Fibroblast of skin of left quadriceps (primary cell): ENCODE measurements at places on chromosomes 5 and 9.

DNA sequence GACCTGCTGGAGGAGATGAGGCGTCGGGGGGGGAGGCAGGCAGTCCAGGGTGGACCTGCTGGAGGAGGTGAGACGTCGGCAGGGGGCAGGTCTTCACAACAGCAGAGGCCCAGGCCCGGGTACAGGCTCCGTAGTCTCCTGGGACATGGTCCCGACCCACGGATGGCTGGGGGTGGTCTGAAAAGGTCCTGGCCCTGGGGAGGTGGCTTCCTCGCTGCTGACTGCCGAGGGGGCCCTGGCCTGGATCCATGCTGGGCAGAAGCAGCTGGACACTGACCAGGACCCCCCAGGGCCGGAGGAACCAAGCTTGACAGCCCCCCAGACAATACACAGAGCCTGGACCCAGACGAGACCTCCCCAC lies 8.5 kb downstream of the EGFL7 start:
- DNase-seq, result no peak

- no peak for DNase-seq
Measured at GRCh38 chr5:139863361-139863760, 67.8 kb downstream of the PSD2 start.

- no peak for DNase-seq
Measured at GRCh38 chr9:135701959-135702721, at the start of gene KCNT1. Gene KCNT1, plus strand, starts transcription at chr9:135702185. Its CDS starts 74 bp downstream, at chr9:135702259.

DNA sequence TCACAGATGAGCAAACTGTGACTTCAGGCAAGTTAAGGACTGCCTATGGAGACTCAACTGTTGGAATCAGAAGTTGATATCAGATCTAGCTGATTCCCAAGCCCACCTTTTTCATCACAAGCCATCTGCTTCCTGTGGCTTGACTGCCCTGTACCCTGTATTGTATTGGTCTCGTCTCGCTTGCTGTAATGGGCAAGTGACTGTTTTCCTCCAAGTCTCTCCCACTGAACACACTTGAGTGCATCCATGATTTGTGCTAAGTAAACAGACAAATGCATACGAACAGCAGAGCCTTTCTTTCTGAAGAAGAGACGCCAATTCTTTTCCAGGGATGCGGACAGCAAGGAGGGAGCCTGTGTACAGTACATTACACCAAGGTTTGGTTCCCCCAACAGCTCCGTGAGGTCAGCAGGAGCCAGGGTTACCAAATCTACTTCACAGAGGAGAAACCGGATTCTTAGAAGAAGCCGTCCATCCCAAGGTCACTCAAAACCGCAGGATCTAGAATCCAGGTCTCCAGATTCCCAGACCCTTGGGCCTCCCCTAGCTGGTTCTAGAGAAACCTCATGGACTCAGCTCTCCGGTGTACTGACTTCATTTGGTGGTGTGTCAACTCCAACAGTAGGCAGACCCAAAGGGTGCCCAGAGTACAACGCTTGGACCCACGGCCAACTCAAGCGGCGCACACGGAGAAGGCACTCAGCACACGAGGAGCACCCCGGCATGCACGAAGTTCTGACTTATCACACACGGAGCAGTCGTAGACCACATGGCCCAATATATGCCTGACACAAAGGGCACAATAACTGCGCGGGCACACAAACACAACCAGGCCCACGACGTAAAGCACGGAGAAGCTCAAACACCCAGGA lies 1.1 kb downstream of the BAG1 start:
- no peak for DNase-seq

DNA sequence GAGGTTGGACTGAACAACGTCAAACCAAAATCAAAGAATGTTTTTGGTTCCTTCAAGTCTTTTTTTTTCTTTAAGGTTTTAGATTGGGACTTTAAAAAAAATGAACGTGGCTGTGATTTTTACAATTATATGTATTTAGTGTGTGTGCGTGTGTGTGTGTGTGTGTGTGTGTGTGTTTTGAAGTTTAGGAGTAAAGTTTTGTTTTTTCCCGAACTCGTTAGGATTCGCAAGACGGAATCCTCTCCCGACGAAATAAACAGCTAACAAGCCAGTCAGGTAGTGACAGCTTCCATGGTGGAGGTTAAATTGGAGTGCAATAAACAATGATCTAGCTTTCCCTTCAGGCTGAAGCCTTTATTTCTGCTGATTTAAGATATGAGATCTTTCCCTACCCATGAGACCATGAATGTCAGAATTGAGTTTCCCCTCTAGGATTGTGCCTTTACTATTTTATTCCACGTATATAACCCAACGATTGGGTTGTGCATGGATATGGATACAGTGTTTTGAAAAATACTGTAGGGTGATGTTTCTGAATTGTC lies 1.2 kb downstream of the KIAA1958 start:
- DNase-seq, result no peak

- no peak for DNase-seq
Measured at GRCh38 chr5:180381428-180381827, 28.3 kb upstream of the GFPT2 start.

GRCh38 chr5:8417316-8418048 lies 548.5 kb downstream of the MTRR start:
- no peak for DNase-seq

DNA sequence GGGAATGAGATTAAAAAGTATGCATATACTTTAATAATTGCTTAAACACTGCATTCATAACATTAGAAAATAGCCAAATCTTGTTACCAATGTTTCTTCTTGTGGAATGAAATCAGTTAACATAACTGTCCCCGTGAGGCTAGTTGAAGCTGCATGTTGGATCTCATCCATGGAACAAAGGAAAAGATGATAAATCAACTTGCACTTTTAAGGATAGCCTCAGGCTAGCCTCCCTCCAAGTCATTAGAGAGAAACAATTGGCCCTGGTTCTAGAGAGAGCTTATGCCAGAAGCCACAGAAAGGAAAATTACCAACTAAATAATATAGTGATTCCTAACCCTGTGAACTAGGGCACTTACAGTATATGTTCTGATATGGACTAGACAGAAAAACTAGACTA lies 66.9 kb downstream of the GRIN3A start:
- DNase-seq, result no peak

GRCh38 chr9:125106285-125106893 lies 36.9 kb downstream of the SCAI start:
- peak; percentile 56 for DNase-seq

GRCh38 chr9:1619915-1620710 lies 395.0 kb upstream of the SMARCA2 start:
- no peak for DNase-seq
